Thoracic aorta (tissue), 2 donors: ENCODE measurements at places on chromosomes 5 and 9. TPM values are rescaled to one million over a fixed set of nuclear protein-coding genes. Genes with fewer than 3 reads are reported as not detected.

GRCh38 chr9:120212853-120213200 is 367.1 kb downstream of the CDK5RAP2 start:
- no peak for DNase-seq

Gene UNC5A
- total RNA-seq, result not detected

- no peak for DNase-seq
These were observed 94.4 kb downstream of the IZUMO3 start for GRCh38 chr9:24451346-24451745.

- DNase-seq, result no peak
These were observed 45.4 kb downstream of the RAB14 start for GRCh38 chr9:121156263-121156731.
